ENCODE measurements at places on chromosomes 3 and 15. TPM values are rescaled to one million over a fixed set of nuclear protein-coding genes. Genes with fewer than 3 reads are reported as not detected.

CPB1 gene
- not detected for total RNA-seq

ASB7 gene
- total RNA-seq = 21.3 TPM

GP5 gene
- total RNA-seq = 10.8 TPM

AADACL2 gene
- total RNA-seq = not detected

SAMD7 gene
- not detected for total RNA-seq

CKMT1A gene
- not detected for total RNA-seq

FETUB gene
- total RNA-seq = not detected

PIGZ gene
- total RNA-seq = 0.90 TPM

VPS18 gene
- 22.3 TPM for total RNA-seq

ANKRD63 gene
- total RNA-seq = not detected

IL12A gene
- total RNA-seq = 0.93 TPM

DNA sequence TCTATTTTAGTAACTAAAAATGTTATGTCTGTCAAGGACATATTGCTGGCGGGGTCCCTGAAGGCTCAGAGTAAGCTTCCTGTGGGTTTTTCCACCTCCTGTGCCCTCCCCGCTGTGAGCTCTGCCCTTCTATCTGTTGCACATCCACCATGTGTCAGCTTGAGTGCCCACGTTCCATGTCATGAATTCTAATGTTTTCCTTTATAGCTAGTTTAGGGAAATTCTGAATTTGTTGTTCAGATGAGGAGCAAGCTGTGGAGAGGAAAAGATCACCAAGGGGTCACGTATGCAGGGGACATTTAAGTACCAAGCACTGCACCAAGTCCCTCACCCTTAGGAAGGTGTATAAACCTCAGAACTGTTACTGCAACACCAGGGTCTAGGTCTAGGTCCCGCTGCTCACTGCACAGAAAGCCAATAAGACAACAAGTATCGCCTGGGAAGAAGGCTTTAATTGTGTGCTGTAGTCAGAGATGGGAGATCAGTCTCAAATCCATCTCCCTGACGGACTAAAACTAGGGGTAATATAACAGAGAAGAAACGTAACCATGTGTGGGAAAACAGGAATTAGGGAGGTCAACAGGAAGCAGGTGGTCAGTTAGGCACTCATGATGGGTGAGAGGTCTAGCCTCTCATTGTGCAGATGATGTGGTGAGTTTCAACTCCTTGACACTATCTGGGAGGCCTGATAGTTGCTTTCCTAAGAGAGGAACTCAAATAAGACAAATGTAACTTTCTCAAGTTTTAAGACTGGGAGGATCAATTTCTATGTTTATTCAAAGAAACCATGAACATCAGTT is 9.7 kb downstream of the GP9 start:
- no peak for DNase-seq

DNA sequence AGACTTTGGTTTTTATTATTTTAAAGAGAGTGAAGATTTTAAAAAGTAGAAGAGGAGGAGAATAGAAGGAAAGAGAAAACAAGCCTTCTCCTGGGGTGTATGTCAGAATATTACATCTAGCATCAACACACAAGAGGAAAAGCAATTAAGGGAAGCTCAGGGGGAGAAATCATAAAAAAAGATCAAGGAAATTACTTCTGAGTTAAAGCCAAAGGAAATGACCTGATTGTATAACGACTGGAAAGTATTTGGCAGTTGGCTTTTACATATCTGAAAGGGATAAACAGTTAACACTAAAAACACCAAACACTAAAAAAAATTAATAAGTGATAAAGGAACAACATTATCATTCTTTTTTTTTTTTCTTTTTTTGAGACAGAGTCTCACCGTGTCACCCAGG is 58.4 kb downstream of the CPNE4 start:
- DNase-seq = no peak

DNA sequence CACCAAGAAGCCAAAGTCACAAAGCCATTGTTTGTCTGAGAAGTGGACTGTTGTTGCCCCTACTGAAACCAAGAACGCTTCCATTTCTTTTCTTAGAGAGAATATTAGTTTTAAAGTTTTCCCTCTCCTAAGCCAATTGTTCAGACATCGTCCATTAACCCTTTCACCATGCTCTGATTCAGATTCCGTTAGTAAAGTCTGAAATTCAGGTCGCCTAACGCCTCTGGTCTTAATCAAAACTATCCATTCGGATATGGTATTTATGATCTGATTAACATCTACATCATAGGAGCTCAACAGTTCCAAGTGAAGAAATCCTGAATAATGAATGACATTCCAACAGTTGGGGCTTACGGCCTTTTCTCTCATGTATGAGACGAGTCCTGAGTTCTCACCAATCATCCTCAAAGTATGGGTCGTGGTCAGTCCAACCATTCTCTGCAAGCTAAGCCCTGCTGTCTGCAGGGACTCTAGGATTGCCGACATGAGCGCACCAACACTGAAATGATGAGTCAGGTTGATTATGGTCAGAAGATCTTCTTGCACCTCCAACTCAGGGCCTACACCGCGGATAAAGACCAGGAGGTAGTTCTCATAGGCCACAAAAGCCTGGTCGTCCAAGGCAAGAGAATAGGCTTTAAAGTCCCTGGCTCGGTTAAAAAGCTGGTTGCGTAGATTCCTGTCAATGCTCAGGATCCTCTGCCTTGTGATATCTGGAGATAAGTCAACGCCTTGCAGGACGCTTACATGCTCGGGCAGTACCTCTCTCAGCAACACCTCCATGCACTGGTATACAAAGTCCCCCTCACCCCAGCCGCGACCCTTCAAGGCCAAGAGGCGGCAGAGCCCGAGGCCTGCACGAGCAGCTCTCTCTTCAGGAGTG is 767 bp downstream of the EPM2AIP1 start:
- no peak for DNase-seq

- peak; percentile 26 for DNase-seq
These were observed 4.2 kb downstream of the OCA2 start for GRCh38 chr15:28094732-28095521.

DNA sequence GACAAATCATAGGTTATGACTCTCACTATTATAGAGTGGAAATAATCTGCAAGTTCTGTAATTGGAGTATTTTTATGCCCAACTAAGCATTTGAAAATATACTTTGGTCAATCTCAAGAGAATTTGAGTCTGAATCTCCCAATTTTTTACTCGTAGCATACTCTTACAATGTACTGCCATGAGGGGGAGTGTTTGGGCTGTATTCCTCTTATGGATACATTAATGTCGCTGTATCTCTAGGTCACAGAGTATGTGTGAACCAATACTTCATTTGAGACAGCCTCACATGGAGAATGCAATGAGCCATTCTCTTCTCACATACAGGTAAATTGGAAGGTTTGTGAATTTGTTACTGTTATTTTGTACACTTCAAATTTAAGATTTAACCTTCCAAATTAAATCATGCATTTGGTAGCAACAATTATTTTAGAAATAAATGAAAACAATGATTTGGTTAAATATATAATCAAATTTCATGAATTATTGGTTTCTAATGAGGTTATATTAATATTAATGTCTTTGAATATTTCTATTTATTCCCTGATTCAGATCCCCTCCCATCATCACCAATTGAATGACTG is 5.5 kb upstream of the CD200 start:
- DNase-seq = no peak

DNA sequence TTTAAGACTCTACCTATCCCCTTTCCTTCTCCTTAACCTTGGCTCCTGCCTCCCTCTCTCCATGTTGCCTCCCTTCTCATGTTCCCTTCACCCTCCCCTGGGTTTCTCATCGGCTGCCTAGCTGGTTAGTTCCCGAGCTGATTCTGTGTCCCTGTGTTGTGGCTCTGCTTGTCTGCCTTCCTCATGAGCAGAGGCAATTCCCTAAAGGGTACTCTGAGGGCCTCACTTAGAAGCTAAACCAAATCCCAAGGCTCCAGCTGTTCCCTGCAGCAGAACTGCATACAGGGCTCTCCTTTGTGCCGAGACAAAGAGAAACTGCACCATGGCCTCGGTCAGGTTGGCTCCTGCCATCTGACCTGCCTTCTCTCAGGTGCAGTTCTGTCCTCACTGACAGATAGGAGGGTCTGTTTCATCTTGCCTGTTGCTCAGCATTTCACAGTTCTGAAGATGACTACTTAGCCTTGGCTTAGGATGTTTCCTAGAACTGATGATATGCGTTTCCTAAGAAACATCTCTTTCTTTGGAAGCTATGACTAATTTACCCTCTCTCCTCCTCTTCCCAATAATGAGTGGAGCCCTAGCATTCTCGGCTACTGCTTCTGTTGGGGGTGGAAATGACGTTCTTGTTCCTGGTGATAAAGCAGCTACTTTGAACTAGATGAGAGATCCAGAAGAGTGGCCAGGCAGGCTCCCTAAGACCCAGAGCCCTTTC is 27.1 kb downstream of the DUOX1 start:
- no peak for DNase-seq

GRCh38 chr15:49898097-49898496 is 220.9 kb downstream of the ATP8B4 start:
- no peak for DNase-seq

DNA sequence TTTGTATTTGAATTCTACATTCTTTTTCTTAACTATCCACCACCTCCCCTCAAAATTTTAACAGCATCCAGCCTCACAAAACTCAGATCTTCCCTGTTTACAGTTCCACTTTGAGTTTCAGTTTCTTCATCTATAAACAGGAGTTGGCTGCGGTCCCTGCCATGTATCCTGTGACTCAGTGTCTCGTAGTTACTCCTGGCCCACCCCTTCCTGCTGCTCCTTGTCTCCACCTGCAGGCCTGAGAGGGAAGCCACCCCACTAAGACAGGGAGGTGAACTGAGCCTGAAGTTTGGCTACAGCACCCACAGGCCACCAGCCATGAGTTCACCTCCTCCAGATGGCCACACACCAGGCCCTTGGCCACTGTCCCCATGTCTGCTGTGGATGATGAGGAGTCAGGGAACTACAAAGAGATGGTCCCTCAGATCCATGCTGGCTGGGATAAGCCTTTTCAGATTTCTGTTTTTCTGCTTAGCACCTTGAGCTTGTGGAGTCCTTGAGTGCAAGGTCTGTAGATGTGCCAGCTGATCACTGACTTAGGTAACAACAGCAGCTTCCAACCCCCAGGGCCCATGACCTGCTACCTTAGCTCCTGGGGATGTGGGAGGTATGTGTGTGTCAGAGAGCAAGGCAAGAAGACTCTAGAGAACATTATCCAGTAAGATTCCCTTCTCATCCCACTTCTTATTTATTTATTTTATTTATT is 37.5 kb downstream of the CD86 start:
- no peak for DNase-seq

GRCh38 chr15:51623386-51623938 is 891 bp upstream of the DMXL2 start:
- no peak for DNase-seq

GRCh38 chr3:38588371-38588971 is 61.0 kb downstream of the SCN5A start:
- DNase-seq = no peak

GRCh38 chr15:73957276-73957675 is 31.0 kb downstream of the LOXL1 start:
- DNase-seq = no peak

DNA sequence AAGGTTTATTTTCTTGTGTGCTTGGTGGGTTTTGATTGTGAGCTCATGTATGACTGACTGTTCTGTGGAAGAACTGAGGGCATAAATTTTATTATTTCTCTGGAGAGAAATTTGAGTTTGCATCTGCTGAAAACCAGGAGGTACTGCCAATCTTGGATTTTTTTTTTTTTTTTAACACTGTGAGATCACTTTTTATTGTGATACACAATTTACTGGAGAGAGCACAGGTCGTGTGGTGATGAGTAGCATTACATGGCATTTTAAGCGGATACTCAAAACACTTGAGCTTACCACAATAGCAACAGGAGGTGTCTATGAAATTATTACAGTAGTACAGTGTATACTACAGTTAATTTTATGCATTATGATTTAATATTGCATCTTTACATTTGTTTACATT is 237.4 kb downstream of the MFSD1 start:
- no peak for DNase-seq

DNA sequence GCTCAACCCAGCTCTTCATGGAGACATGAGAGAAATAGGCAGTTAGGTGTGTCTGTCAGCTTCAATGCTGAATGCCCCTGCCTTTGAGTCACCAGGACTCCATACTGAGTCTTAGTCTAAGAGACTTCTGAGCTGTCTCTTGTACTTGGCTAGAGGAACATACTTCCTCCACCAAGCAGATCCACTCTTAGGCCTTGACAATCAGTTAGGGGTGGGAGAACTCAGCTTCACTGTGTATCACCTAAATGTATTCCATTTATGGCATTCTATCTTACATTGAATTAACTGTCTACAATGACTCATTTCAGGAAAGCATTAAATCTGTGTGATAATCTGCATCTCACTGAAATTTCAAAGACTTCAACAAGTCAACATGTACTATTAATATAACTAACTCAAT is 66.0 kb downstream of the STAC start:
- no peak for DNase-seq

- no peak for DNase-seq
These were observed 18.5 kb downstream of the TNK2 start for GRCh38 chr3:195889870-195890295.

DNA sequence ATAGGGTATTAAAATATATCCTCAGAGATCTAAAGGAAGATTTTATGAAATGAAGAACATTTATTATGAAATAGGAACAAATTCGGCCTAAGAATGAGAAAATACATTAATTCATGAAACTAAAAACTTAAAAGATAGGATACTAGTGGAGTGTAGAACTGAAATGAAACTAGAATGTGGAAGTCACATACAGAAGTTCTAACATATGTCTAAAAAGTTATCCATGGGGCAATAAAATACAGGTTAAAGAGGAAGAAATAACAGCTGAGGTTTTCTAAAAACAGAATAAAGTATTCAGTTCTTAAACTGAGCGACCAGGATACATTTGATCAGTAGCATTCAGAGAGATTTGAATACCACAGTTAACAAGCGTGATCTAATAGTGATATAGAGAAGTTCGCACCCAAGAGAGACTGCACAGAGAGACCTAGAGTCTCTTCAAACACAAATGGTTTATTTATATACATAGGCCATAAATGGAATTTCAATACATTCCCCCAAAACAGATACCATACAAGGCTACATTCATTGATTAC is 85.9 kb downstream of the FEZF2 start:
- no peak for DNase-seq

- DNase-seq = no peak
These were observed 31.3 kb upstream of the ATP10A start for GRCh38 chr15:25894371-25894902.

DNA sequence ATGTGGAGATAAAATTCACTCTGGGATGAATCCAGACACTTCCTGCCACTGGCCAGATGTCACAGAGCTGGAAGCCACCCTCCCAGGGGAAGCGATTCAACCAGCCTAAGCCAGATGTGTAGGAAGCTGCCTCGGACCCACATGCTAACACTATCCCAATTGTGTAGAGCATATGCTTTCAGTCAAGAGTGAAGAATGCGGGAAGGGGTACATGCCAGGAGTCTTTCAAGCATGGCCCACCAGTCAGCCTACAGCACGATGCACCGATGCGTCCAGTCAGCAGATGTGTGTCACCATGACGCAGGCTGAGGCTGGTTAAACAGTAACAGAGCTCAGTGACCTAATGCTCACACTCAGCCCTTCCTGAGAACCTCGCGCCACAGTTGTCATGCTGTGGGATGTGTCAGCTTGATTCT is 38.8 kb upstream of the BNC1 start:
- no peak for DNase-seq

Data from naive thymus-derived CD4-positive, alpha-beta T cell (primary cell).